ENCODE measurements at places on chromosomes 16 and 17.

GRCh38 chr16:65280845-65281512 is 159.1 kb upstream of the CDH11 start:
- no peak for DNase-seq

DNA sequence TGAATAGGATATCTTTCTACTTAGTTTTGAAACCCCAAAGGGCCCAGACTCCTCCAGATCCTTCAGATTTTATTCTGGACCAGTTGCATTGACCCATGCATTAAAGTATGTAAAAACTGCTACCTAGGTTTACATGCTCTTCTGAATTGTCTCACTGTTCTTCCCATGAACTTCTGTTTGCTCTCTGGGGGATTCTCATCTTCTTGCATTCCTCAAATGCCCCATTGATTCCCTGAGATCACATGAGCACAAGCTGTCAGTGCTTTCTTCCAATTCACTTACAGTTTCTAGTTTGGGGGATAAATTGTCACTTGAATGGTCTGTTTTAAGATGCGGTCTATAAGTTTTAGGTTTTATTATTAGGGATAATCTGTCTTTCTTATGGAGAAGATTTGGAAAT is 188.9 kb upstream of the KIF2B start:
- DNase-seq, result no peak

- DNase-seq, result no peak
Measured at GRCh38 chr17:73722165-73722564, 77.9 kb upstream of the SDK2 start.

GRCh38 chr17:44887971-44888954 is 11.0 kb downstream of the EFTUD2 start:
- DNase-seq, result no peak

DNA sequence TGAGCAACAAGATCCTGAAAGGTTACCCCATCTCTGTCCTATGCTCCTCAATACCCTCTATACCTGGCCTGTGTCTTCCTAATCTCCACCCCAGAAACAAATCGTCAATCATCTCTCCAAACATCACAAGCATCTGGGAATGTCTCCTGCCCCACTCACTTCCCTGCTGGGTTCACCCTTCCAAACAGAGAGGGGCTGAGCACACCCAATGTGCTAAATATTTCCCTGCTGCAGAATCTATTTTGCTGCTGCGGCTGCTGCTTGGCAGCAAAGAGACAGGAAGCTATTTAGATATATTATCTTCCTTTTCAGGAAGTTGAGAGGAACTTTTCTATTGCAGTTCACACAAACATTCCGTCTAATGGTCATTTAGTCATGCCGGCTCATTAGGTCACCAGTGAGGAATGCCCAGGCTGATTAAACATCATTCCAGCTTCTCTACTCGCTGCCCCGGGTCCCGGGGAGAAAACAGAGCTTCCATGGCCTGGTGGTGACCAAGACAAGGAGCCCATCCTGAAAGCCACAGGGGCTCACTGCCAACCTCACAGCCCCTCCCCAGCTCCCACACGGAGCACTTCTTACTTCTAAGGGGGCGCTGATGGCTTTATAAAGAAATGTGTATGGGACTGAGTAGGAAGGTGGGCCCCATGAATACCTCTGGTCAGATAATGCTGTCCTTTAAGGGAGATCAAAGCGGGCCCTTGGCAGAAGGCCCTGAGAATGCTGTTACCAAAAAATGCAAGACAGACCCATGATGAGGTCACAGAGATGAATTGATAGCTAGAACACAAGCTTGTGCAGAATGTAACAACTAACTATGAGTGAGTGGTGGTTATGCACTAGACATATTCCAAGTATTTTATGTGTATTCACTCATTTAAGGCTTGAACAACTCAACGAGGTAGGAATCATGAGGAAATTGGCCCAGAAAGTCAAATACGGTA is 218.3 kb downstream of the SOX9 start:
- DNase-seq, result peak; percentile 99

DNA sequence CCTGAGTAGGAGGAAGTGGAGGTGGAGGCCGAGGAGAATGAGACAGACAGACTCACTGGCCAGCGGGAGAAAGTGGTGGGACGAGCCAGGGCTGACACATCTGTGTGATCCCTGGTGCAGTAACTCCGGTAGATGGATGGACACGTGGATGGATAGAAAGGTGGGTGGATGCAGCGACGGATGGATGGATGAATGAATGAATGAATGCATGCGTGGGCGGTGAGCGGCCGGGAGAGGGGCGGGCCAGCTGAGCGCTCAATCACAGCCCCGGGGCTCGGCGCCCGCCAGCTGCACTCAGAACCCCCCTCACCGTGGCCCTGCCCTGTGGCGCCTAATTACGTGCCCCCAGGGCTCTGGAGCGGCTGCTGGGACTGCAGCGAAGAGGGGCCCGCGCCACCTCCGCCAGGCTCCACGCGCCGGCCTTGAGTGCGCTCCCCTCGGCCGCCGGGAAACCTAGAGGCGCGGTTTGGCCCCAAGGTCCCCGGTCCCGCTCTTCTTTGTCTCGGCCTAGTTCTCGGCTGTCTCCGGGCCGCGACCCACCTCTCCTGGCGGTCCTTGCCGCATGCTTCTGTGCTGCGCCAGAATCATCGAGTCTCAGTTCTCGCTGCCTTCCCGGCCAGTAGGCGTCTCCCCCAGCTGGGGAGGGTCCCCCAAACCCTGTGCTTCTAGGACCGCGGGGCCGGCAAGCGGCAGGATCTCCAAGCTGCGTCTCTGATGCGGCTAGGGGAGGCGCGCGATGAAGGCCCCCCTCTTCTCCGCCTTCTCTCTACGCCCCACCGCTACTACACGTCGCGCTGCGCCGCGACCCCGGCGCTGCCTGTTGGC is 41.0 kb downstream of the RAI1 start:
- peak; percentile 48 for DNase-seq

GRCh38 chr17:17681187-17681743 is at the start of gene RAI1:
RAI1 (plus strand) TSS chr17:17681458; CDS start chr17:17792949, 111,491 bp downstream.
- DNase-seq, result peak; percentile 91

DNA sequence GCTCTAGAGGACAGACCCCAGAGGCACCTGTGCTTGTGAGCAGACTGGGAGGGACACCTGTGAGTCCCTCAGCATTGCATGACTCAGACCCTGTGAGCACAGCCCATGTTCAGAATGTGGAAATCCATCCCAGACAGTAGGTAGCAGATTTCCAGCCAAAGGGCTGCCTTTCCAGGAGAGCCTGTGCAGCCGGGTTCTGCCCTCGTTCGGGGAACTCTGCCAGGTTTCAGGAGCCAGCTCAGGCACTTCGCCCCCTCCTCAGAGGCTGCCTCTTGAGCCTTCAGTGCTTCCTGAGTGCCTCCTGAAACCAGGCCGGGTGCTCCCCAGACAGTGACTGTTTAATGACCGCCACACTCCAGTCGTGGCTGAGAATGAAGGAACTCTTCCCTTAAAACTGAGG is 23.3 kb upstream of the SDR42E2 start:
- DNase-seq, result no peak

DNA sequence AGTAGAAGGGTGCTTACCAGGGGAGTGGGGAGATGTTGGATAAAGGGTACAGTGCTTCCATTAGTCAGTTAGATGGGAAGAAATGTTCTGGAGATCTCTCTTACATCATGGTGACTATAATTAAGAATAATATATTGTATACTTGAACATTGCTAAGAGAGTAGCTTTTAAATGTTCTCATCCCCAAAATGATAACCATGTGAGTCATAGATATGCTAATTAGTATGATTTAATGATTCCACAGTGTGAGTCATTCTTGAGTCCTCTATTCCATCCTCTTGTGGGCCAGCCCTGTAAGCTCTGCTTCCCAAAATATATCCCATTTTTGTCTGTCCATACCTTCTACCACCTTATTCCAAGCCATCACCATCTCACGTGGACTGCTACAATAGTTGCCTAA is 80.6 kb upstream of the CDH11 start:
- DNase-seq, result peak; percentile 25

GRCh38 chr17:82845163-82845807 is 5.5 kb upstream of the ZNF750 start:
- DNase-seq, result no peak

- DNase-seq, result peak; percentile 95
Measured at GRCh38 chr16:59632276-59632855, 898.2 kb upstream of the GOT2 start.

- no peak for DNase-seq
Measured at GRCh38 chr16:58198803-58199411, 1.0 kb upstream of the CSNK2A2 start.

GRCh38 chr16:66858740-66859396 is 14.7 kb downstream of the CA7 start:
- DNase-seq, result peak; percentile 55

DNA sequence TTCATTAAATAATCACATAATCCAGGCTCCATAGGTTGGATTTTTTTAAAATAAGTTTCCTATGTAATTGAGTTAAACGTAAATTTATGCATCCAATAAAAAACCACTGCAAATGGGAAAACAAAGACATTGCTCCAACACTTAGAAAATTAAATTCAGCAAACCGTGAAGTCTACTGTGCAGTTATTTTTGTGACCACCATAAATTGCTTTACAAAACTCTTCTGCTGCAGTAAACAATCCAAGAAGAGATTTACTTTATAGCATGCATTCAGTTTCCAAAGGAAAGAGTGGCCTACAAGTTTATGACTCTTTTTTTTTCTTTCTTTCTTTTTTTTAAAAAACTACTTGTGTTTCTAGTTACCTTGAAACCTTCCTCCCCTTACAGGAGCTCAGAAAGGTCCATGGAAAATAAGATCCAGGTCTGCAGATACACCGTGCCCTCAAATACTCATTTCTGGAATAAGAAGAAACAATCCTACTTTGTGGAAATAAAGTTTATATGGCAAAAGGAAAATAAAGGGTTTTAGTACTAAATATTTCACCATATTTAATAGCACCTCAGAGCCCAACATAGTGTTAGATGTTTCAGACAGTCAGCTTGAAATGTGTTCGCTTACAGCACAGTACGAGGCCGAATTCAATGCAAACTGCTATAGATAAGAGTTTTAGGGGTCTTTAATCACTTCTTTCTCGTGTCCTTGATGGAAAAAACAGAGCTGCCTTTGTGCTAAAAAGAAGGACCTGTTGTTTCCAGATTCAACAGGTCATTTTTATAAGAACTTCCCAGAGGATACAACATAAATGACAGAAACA is 3.2 kb downstream of the HS3ST3A1 start:
- DNase-seq, result no peak

- DNase-seq, result no peak
Measured at GRCh38 chr16:68349838-68350410, 39.1 kb downstream of the PRMT7 start.

DNA sequence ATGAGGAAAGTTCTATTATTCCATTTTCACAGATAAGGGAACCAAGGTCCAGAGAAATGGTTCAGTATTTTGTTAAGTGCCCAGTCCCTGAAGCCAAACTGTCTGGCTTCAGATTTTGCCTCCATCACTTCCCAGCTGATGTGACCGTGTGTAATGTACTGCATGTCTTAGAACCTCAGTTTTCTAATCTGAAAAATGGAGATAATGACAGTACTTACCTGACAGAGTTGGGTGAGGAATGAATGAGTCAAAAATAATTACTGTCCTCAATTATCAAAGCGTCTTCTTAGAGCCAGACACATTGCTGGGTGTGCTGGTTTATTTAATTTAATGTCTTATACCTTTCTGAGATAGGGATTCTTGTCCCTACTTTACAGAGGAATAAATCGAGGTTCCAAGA is 6.7 kb downstream of the ZNF668 start:
- DNase-seq, result no peak

DNA sequence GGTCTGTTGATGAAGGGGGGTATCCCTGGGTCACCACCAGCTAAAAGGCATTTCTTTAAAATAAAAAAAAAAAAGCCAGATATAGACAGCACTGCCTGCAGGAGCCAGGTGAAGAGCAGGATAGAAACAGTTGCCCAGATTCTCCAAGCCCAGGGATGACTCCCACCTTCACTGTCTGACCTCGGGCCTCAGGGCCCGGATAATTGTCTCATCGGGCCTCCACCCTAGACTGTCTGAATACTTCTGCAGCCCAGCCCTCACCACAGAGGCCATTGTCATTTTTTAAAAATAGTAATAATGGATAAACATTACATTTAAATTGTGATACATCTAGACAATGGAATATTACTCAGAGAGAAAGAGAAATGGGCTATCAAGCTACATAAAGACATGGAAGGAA is 92.8 kb upstream of the TNRC6C start:
- DNase-seq, result no peak

- no peak for DNase-seq
Measured at GRCh38 chr16:73418691-73419090, 370.8 kb upstream of the ZFHX3 start.

DNA sequence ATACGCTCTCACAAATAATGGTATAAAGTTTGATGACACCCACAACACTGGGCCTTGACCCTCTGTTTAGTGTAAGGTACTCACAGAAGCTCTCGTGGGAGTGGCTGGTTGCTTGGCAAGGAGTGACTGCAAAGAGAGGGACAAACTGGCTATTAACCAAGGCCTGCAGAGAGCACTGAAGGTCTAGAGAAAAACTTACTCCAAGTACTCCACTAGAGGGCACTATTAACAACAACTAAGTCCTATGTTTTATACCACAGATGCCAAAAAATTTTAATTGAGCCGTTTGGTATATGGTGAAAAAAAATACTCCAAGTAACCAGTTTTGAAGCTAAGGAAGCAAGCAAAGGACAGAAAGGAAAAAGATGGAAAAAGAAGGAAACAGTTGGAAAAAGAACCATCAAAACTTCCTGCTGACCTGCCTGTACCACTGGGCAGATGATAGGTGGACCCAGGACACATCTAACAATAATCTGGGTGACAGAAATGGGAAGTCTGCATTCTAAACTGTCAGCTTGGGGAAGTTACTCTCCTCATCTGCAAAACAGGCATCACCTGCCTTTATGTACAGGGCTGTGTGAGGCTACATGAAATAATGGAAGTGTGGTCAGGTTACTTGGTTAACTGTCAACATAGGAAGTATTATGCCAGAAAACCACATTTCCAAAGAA is 23.2 kb downstream of the DYNC1LI2 start:
- DNase-seq, result peak; percentile 81

DNA sequence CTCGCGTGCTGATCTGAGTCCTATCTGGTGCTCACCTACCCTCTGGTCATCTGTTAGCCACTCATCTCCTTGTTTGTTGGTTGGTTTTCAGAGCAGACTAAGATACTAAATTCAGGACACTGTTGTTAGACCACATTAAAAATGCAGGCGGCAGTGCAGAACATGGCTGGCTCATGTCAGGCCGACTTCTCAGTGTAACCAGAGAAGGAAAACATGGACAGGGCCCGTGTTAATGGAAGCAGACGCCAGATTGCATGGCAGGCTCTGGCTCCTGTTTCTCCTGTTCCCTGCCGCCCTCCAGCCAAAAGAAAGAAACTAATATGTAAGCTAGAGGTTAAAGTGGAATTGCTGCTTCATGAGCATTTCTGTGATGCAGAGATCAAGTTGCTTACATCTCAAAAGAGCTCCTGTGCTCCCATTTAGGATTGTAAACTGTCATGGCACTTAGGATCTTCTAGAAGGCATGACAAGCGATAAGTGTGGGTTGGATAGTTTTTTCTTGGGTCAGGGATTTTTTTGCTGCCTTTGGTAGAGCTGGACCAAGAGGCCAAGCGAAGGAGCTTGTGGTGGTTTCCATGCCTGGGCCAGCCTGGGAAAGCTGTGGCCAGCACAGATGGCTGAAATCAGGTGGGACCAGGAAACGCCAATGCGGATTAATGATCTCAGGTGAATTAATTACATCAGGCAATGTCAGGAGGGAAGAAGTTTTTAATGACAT is 56.1 kb downstream of the YPEL2 start:
- no peak for DNase-seq

Data from ELR (cell line).